ENCODE measurements at places on chromosomes 7 and 10.

- DNase-seq: no peak
Observed at GRCh38 chr7:55527307-55527706, 45.0 kb downstream of the VOPP1 start.

DNA sequence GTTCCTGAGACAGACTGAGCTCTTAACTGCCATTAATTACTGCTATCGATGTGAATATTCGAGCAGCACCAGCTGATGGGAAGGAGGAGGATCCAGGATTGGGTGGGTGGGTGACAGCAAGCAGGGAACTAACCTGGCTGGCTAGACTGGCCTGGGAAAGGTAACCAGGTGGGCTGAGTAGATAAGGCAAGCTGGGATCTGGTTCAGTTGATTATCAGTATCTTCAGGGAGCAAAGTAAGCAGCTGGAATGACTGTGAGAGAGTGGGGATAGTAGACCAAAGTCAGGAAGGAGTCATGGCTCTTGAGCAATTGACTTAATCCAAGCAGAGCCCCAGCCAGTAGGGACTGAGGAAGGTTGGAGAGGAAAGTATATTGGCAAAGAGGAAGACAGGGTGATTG lies 46.9 kb upstream of the KMT2E start:
- no peak for DNase-seq

GRCh38 chr7:75534727-75535307 lies 42.7 kb downstream of the SPDYE5 start:
- DNase-seq: peak; percentile 63

DNA sequence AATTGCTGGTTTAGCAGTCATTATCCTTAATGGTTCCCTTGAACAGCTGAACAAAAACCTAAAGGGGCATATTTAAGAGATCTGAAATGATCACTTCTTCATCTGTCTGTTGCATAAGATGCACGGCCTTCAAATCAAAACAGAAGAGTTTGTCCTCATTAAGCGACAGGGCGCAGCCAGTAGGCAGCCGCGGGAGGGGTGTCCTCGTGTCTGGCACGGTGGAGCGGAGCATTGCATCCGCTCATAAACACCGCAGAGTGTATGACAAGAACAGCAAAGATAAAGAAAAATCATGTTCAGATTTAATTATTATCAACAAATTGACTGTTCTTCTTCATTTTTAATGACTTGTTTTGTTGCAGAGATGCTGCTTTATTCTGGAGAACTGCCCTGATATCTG lies 255.6 kb upstream of the ADARB2 start:
- no peak for DNase-seq

DNA sequence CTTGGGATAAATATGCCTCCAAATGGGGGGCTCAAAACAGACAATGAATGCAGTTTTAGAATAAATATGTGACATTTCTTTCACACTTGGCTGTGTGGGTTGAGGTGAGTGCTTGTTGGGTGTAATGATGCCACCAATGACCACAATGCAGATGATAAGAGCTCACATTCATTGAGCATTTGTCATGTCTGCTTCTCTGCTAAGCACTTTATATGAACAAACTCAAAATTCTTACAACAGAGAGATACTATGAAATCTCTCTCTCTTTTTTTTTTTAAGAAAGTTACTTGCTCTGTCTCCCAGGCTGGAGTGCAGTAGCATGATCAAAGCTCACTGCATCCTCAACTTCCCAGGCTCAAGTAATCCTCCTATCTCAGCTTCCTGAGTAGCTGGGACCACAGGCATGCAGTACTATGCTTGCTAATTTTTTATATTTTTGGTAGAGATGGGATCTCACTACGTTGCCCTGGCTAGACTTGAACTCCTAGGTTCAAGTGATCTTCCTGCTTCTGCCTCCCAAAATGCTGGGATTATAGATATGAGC lies 185.4 kb downstream of the JCAD start:
- DNase-seq: no peak

GRCh38 chr10:63651864-63652263 lies 130.7 kb downstream of the REEP3 start:
- DNase-seq: no peak

DNA sequence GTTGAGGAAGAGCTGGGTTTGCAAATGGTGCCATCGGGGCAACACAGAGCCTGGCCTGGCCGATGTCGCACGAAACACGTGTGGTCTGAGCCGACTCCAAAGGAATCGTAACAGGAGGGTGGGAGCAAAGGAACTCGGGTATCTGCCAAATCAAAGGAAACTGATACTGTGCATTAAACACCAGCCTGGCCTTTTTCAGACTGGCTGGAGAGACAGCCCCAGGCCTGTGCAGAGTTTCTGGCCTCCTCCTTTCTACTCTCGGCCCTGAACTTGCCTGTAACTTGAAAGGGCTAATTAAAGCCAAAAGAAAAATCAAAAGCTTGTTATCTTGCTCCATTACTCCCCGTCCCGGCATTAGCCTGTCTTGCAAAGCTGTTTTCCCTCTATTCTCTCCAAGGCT lies 71.4 kb downstream of the PLXNA4 start:
- no peak for DNase-seq

DNA sequence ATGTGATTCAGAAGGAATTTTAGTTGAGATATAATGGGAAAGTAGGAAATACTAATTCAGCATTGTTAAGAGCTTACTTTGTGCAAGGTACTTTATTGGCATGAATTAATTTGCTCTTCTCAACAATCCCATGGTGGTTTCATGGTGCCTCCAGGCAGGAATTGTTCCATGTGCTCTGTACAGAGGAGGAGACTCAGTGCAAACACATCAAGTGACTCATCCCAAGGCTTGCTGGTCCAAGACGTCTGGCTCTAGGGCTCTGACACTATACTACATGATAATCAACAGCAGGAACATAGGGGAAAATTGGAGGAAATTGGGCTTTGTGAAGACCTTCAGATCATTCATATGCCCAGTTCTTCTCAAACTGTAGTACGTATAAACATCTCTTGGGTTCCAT lies 66.5 kb upstream of the PRKG1 start:
- DNase-seq: no peak

GRCh38 chr7:40786909-40787308 lies 652.1 kb downstream of the SUGCT start:
- no peak for DNase-seq

DNA sequence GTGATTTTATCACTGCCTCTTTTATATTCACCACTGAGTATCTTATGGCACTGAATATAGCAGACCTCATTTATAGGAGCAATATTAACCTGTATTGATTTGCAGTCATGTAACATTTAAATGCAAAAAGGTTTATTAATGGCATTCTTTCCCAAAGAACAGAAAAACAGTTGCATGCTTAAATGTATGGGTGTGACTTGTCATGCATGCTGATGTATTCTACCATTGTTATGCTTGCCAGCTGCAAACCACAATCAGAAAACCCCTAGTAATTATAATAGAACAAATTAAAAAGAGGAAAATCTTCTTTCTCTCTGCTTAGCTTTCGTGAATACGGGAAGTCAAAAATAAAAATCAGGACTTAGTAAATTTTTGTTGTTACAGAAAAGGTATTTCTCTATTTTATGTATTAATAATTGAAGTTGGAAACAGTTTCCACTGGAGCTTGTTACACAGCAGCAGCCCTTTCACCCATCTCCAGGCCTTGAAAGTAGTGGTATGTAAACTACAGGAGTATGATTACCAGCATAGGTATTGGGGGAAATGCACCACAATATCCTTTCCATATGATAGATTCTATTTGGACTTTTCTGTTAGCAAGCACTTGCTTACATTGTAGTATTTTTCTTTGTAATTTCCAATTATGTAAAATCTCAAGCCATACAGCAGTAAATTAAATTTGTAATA lies 147.4 kb upstream of the TEX47 start:
- DNase-seq: no peak

DNA sequence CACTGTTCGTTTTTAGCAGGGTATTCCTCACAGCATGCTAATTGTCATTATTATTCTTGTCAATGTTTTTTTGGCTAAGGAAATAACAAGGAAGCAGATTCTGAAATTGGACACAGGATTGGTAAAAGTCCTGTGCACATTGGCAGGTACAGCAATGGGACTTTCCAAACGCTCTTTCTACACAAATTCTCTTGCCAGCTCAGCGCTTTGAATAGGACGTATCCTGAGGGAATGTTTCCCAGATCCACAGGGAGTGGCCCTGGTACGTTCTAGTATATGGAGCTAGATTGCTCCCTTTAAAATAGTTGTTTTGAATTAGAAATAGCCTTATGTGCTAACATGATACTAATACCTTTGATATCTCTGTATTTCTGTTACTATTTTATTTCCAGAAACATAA lies 82.8 kb upstream of the GRB10 start:
- no peak for DNase-seq

DNA sequence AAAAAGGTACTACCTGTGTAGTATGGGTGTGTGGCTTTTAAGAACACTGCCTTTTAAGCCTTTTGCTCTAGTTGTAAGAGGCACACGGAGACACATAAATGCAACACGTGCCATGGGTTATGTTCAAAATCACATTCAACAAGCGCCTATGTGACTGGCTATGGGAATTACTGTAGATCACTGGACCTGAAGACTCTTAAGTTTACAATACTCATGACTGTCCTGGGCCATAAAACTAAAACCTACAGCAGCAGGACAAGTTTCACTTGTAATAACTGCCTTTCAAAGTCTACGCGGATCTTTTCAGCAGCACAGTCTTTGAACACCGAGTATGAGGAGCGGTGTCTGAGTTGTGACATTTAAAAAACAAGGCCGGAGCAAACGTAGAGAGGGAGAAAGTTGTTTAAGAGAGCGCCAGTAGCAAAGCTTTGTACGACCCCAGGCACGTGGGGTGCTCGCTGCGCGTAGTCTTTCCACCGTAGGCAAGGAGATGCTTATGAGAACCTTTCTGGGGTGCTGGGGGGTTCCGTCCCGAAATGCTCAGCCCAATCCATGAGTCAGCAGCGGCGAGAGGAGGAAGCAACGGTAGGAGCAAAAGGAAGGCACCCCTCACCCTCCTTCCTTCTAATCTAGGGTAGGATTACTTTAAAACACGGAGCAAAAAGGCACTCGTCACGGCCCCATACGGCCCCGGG lies 662 bp downstream of the DNAJC2 start:
- no peak for DNase-seq

DNA sequence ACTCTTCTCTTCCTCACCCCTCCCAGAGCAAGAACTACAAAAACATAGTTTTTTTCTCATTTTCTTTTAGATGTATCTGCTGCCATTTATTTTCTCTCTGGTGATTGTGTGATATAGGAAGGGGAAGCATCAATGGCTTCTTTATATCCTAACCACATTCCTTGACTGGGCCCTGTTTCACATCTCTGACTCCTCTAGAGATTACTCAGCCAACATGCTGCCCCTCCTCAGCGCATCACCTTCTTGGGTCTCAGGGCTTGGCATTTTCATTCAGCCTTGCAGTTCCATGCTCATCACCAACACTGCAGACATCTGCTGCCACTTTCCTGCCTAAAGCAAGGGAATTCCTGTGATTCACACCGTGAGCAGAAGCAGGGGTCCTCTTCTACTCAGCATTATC lies 705.5 kb downstream of the AUTS2 start:
- no peak for DNase-seq

DNA sequence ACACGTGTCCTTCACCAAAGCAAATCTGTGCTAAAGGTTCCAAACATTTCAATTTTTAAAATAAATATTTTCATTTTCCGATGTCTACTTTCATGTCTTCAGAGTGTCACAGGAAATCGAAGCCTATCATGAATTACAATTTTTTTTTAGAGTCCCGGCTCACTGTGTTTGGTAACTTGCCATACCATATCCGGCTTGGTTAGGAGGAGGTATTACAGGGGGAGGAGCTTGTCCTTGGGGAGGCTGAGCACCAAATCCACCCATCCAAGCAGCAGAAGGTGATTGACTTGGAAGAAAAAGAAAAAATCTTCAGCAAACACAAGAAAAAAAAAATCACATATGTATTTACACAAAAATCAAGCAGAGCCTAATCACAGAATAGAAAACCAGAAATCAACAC lies 21.3 kb downstream of the TIAL1 start:
- no peak for DNase-seq

DNA sequence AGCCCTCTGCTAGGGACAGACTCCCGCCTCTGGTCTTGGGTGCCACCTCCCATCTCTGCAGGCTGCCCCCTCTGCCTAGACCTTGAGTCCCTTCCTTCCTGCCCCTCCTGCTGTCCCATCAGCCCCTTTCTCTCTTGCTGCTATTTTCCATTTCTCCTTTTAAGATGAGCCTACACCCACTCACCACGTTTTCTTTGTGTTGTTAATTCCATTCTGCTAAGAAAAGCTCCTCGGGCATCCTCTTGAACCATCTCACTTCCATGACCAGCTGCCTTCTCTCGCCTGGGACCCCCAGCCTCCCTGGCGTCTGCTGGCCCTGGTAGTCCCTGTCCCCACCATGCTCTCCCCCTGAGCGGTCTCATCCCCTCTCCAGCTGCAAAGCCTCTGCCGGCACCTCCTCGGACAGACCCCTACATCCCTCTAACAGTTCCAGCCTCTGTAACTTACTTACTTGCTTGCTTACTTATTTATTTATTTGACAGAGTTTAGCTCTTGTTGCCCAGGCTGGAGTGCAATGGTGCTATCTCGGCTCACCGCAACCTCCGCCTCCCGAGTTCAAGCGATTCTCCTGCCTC lies 95.8 kb upstream of the SH2B2 start:
- no peak for DNase-seq

DNA sequence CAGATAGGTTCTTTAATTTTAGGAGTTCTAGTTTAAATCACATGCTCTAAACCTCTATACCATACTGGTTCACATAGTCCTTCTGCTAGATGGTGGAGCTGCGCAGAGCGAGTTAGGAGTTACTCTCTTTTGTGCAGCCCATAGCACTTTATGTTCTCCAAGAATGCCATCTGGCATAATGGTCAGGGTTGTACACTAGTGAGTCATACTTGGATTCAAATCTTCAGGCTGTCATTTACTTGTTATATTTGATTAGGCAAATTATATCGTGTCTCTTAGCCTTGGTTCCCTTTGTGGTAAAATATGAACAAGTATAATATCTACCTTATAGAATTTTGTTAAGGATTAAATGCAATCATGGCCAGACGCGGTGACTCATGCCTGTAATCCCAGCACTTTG lies 1078.3 kb downstream of the NRG3 start:
- no peak for DNase-seq

DNA sequence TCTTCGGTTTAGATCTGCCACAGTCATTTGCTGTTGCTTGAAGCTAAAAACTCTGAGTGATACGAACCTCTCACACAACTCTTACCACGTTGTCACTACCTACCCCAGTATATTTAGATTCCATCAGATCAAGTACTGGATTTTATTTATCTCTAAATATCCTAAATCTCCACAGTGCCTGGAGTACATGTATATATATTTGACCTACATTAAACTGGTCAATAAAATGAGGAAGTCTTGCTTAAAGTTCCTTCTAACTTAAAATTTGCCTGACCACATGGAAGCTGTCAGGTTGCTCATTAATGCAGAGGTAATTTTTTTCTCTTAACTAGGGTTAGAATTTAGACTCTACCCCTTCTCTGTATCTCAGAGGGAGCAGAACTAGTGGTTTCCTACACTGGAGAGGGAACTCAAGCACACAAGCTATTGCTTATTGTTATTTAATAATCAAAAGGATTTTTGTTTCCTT lies 3.1 kb upstream of the MACC1 start:
- DNase-seq: no peak

DNA sequence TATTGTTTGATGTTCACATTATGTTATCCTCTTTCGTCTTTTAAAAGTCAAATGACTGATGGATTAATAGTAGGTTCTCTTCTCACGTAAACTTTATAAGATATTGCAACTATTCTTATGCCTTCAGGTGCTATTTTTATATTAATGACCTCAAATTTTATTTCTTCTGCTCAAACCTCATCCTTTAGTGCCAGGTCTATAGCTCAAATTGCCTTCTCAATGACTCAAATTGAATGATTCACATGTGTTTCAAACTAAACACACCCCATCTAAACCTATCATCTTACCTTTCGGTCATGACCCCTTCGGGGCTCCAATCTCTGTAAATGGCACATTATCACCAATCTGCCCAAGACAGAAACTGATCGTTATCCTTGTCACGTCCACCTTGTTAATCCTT lies 22.0 kb upstream of the LIPF start:
- no peak for DNase-seq
